ENCODE measurements at places on chromosomes 16 and 17.

DNA sequence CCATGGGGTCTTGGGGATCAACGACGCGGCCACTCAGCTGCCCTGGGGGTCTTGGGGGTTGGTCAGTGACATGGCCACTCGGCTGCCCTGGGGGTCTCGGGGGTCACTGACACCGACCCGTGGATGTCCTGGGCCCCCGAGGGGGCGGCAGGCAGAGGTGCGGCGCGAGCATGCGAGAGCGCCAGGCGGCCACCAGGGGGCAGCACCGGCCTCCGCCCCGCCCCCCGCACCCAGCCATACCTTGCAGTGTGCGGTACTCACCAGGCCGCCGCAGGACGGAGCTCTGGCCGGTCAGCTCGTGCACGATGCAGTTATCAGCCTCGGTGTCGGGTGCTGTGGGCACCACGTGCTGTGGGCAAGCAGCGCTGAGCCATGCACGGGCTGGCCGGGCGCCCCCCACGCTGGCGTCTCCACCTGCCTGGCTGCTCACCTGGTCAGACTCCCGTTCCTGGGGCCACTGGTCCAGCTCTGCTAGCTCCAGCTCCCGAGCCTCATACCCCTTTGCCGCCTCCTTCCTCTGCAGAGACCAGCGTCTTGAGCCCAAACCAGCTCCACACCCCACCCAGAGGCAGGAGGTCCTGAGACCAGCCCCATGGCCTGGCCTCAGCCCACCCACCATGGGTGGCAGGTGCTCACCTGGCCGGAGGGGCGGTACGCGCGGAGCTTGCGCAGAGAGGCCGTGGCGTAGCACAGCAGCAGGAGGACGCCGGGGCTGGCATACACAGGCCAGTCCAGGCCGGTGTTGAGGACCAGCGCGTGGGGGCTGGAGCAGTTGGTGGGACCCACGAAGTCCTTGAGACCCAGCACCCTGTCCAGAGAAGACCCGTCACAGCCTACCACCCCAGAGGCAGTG, 31.2 kb downstream of the CTU2 start:
- DNase-seq = no peak

DNA sequence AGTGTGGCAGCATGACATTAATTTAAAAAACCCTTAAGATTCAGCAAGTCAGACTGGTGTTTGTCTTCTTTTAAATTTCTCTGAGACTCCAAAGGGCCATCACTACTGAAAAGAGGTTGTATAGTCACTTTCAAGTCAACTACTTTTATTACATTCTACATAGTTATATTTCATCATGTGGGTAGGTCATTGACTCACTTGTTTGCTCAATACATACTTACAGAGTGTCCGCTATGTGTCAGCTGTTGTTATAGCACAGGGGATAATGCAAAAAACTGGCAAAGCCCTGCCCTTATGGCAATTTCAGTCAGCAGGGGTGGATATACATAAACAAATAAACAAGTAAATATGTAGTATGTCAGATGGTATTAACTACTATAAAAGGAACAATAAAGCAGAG, 2.5 kb upstream of the MYH4 start:
- no peak for DNase-seq

GRCh38 chr16:61678182-61678581, 358.1 kb downstream of the CDH8 start:
- DNase-seq = no peak

- no peak for DNase-seq
These were observed 39.6 kb upstream of the RHOT1 start for GRCh38 chr17:32102646-32103186.

DNA sequence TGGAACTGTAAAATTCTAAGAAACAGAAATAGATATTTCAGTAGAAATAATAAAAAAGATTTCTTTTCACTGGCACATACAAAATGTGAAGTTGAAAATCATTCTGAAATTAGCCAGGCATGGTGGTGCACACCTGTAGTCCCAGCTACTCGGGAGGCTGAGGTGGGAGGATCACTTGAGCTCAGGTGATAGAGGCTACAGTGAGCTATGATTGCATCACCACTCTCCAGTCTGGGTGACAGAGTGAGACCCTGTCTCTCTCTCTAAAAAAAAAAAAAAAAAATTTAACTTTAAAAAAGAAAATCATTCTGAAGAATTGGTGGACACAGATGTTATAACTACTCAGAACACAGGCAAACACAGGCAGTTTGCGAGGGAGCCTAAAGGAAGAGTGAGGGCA, 97.7 kb upstream of the FA2H start:
- DNase-seq = no peak

Data from esophagus squamous epithelium (tissue), 5 donors.